WTC11 (cell line): ENCODE measurements at places on chromosomes 1 and 21. TPM values are rescaled to one million over a fixed set of nuclear protein-coding genes. Genes with fewer than 3 reads are reported as not detected.

- no peak for DNase-seq
These were observed 207.8 kb downstream of the SIPA1L2 start for GRCh38 chr1:232422098-232422497.

- no peak for DNase-seq
These were observed 393.6 kb downstream of the AGBL4 start for GRCh38 chr1:49630156-49630555.

DNA sequence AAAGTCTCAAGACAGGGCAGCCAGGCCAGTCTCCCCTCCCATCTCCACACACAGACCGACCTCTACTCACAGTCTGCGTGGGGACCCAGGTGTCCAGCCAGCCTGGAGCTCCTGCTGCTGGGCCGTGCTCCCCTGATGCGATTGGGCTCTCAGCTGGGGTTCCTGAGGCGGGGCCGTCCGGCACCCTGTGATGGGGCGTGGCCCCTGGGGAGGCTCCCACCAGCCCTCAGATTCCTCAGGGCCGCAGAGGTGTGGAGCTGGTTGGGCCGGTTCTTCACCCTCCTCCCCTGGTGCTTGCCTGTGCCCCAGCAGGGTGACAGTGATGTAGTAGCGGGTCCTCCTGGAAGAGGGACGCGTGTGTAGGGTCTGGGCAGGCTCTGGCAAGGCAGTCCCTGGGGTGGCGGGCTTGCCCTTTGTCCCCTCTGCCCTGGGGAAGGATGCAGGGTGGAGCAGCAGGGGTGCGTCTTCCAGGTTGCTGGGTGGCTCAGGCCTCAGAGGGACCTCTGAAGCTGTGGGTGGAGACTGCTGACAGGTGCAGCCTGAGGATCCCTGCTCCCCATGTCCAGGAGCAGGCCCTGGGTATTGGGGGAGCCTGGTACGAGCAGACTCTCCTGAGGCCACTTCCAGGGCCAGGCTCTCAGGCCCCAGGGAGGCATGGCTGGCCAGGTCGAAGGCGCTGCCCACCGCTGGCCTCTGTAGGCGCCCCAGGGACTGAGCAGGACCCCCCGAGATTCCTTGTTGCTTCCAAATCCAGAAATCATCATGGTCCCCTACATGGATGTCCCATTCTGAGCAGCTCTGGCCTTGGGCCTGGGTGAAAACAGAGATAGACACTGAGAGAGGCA, at the start of gene CRYBG2:
CRYBG2 (minus strand) TSS at position 155 of the 845 bp plus-strand sequence. CDS start 7,473 bp downstream, outside the sequence.
- no peak for DNase-seq

- no peak for DNase-seq
These were observed 87.0 kb upstream of the ATP1B1 start for GRCh38 chr1:169019419-169020058.

- DNase-seq = no peak
These were observed 113.4 kb upstream of the RAVER2 start for GRCh38 chr1:64631346-64632034.

GRCh38 chr1:61638296-61638695, 86.6 kb downstream of the TM2D1 start:
- no peak for DNase-seq

DNA sequence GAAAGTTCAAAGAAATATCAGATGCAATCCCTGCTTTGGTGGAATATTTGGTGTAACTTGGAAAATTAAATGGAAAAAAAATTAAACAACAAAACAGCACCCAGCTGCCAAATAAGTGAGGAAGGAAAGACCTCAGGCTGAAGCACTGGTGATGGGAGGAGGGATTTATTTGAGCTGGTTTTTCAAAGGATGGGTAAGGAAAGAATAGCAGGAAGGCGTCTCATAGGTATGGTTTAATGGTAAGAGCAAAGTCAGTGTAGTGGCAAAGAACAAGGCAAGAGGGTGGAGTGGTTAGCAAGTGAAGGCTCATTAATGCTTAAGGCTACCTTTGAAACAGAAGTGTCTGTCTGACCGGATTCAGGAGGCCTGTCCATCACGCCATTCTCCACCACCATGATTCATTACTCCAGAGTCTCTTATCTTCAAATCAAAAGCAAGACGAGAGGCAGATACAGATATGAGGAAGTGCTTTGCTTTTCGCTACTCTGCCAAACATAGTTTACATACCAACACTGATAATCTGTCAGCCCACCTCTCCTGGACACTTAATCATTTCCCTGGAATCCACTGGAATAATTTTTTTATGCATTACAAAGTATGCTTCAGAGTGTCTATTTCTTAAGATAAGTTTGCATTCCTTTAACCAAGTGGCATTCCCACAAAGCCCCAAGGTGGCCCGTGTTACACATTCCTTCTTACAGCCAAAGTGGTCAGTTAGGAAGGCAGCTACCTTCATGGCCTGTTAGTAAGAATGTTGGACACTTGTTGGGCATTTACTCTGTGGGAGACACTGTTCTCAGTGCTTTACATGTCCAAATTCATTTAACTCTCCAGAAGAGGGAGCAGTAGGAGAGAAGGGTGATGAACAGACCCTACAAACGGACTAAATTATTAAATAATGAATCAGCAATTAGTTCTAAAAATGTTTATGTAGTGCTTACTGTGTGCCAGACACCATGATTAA, 146.6 kb downstream of the ROR1 start:
- no peak for DNase-seq

The KCNH1 gene
- 0.11 to 0.21 TPM (median 0.17 TPM) in 3 replicates for total RNA-seq

The CYP4B1 gene
- 0.24 to 0.44 TPM (median 0.39 TPM) in 3 replicates for total RNA-seq

The PTPRF gene
- 248 to 295 TPM (median 275 TPM) in 3 replicates for total RNA-seq

The CFHR1 gene
- 0.14 to 0.20 TPM (median 0.16 TPM) in 3 replicates for total RNA-seq

The BCL2L15 gene
- 0.17 to 0.30 TPM (median 0.18 TPM) in 3 replicates for total RNA-seq

The NES gene
- 103 to 127 TPM (median 104 TPM) in 3 replicates for total RNA-seq

The SCYL3 gene
- total RNA-seq = 4.8 to 5.3 TPM (median 4.9 TPM) in 3 replicates
